ENCODE measurements at places on chromosomes 4 and X.

DNA sequence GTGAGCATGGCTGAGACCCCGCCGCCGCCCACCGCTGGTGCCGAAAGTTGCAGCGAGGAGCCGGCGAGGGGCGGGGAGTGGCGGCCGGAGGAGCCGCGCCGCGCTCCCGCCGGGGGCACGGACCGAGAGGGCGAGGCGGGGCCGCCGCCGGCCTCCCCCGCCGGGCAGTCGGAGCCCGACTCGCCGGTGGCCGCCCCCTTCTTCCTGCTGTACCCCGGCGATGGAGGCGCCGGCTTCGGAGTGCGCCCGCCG lies 16.5 kb downstream of the UTP3 start:
- DNase-seq: peak; percentile 43

DNA sequence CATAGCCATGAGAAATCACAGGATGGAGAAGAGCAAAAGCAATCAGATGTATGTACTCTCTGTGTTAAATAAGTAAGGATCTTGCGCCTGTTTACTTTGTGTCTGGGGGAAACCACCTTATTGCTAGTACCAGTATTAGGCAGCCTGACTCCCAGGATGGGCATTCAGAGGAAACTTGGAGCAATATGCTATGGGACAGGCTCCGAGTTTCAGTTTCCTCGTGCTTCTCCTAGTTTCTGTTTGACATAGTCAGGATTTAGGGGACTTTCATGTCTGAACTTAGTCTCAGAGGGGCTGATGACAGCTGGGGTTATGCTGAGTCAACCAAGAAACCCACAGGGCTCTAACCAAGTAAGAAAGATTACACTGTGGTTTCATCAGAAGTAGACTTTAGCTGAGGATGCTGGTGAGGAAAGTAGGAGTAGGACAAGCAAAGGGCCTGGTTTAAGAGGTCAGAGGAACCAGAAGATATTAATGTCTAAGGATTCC lies 13.5 kb downstream of the NSUN7 start:
- no peak for DNase-seq

GRCh38 chrX:36534900-36535299 lies 473.3 kb upstream of the FAM47C start:
- DNase-seq: no peak

DNA sequence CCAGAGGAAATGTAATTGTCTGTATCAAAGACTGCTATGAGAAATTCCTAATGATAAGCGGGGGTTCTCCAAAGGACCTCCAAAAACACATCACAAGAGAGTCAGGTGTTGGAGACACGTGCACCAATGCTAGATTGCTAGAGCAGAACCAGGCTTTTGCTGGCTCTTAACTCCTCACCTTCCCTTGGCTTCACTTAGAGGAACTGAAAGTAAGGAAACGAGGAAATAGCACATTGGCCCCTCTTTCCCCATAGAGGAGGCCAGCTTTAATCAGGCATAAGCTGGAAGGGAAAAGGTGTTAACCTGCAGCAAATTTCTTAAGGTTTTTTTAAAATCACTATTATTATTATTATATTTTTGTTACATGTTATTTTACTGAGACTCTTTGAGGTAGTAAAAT lies 13.6 kb downstream of the OTC start:
- DNase-seq: no peak

DNA sequence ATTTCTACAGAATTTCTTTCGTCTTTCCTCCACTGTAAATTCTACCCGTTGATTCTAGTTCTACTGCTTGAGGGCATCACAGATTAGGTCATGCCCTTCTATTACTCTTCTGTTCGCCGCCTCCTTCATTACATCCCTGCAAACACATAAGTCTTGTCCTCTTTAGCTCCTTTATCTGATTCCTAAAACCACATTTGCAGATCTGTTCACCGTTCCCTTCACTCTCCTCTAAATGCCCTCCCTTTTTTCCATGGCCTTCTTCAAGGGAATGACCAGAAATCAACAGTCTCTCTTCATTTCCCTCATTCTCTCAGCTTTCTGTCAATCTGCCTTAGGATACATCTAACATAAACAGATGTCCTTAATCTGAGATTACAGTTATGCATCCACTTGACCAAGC lies 43.1 kb downstream of the BTC start:
- DNase-seq: no peak

GRCh38 chrX:15790769-15791290 lies 546 bp downstream of the ZRSR2 start:
- DNase-seq: no peak

DNA sequence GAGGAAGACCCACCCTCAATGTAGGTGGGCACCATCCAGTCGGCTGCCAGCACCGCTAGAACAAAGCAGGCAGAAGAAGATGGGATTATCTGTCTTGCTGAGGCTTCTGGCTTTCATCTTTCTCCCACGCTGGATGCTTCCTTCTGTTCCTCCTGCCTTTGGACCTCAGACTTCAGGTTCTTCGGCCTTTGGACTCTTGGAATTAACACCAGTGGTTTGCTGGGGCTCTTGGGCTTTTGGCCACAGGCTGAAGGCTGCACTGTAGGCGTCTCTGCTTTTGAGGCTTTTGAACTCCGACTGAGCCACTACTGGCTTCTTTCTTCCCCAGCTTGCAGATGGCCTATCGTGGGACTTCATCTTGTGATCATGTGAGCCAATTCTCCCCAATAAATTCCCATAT lies 55.1 kb downstream of the PDLIM5 start:
- no peak for DNase-seq

GRCh38 chr4:163693211-163693610 lies 198.7 kb downstream of the TMA16 start:
- DNase-seq: no peak

GRCh38 chr4:38106886-38107514 lies 146.8 kb downstream of the PTTG2 start:
- DNase-seq: no peak

DNA sequence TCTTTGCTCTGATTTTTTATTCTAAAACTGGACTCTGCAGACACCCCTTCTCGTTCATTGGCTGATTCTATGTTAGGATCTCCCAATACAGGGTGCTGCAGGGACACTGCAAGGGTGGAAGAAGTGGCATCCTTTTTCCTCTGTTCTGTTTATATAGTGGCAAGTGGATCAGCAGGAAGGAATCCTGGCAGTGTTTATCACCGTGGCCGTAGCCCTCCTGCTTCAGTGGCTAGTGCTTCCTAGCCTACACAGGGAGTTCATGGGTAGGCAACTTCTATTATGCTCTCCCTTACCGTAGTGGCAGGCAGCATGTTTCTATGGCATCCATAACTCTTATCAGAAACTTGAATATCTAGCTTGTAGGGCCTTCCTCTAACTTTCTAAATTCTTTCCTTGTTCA lies 6.4 kb upstream of the AP1AR start:
- DNase-seq: no peak

GRCh38 chr4:54384563-54384962 lies 155.5 kb downstream of the PDGFRA start:
- DNase-seq: no peak

- DNase-seq: no peak
Measured at GRCh38 chr4:87121341-87122065, 98.9 kb downstream of the KLHL8 start.

- DNase-seq: no peak
Measured at GRCh38 chr4:103268746-103269145, 70.6 kb upstream of the CENPE start.

- no peak for DNase-seq
Measured at GRCh38 chr4:8195841-8196458, 3.1 kb upstream of the SH3TC1 start.

DNA sequence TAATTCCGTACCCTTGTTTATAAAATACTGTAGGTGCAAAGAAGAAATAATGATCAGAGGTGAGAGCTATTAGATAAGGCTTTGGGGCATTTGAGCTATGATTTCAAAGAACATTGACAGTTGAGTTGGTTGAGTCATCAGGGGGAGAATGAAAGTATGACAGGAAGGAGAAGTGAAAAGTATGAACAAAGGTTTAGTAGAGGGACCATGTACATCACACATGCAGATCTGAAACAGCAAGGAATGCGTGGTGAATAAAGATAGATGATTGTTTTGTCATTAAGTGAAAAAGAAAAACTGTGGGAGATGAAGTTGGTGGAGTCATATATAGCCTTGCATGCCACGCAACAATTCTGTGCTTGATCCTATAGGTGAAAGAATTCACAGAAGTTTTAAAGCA lies 163.1 kb downstream of the ARAP2 start:
- DNase-seq: no peak

- no peak for DNase-seq
Measured at GRCh38 chrX:103733017-103733416, 22.3 kb downstream of the TMEM31 start.

- peak; percentile 66 for DNase-seq
Measured at GRCh38 chr4:183398298-183399125, 45.9 kb upstream of the CDKN2AIP start.

- DNase-seq: no peak
Measured at GRCh38 chr4:6324461-6324998, 54.9 kb downstream of the WFS1 start.

DNA sequence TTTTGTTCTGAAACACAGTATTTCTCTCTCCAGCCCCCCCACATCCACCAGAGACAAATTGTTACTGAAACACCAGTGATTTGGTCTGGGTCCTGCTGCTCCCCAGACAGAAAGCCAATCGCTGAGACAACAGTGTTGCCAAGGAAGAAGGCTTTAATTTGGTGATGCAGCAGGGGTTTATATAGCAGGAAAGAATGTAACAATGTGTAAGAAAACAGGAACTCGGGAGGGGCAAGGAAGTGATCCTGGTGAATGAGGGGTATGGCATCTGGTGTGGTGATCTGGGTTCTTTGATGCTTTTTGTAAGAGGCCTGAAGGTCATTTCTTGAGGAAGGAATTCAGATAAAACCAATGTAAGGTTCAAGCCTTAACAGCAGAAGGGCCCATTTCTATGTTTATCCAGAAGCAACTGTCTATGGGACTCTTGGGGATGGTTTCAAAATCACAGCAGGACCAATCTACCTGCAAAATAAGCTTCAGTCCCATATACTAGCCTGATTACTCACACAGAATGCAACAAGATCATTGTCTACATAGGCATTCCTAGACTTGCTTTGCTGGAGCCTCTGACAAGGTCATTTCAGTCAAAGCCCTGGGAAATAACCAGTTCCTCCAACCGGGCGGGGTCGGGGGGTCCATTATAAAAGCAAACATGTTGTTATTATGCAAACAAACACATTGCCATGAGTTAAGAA lies 445.2 kb upstream of the ZFP42 start:
- no peak for DNase-seq

DNA sequence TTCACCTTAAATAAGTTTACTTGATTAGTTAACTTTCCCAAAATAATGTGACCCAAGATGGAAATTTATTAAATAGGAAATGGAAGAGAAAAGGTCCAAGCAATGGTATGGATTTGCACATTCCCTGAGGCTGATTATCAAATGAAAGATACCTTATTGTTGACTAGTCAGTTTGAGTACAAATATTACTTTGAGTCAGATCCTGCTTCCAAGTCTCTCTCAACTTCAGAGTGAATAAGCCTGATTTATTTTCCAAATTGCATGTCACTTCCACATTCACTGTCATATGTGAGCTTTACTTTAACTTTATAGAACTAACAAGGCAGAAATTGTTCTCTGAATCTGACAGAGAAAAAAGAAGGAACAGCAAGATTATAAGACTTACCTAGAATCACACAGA lies 520.8 kb downstream of the RAB28 start:
- DNase-seq: no peak

GRCh38 chr4:53450773-53451172 lies 73.3 kb downstream of the FIP1L1 start:
- no peak for DNase-seq

DNA sequence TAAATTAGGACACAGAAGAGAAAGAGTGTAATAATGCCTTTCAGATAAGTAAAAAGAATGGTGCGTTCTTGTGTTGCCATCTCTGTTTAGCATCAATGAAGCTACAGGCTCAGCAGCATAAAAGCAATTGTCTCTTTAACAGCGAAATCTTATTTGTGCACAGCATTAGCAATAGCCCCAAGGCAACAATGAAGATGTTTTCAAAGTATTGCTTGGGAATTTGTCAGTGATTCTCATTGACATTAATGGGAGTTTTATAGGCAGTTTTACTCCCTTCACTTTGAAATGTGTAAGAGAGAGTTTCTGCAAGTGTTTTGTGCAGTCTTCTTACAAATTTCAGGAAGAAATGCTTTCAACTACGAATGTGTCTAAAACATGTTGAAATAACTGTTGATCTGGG lies 633.0 kb downstream of the TLL1 start:
- no peak for DNase-seq

DNA sequence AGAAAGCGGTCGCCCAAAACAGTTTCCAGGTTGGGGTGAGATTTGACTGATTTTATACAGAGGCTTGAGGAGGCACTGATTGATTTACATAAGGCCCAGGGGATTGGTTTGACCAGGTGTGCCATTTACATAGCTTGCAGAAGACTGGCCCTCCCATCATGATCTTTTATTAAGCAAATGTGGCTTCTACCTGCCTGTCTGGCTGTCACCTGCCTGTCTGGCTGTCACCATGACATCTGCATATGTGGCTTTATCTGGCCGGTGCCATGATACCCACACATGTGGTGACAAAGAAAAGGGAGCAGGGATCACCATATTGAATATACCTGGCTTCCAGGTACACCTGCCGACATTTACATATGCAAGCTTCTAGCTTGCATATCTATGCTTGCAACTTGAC lies 17.0 kb upstream of the CDS1 start:
- DNase-seq: no peak

DNA sequence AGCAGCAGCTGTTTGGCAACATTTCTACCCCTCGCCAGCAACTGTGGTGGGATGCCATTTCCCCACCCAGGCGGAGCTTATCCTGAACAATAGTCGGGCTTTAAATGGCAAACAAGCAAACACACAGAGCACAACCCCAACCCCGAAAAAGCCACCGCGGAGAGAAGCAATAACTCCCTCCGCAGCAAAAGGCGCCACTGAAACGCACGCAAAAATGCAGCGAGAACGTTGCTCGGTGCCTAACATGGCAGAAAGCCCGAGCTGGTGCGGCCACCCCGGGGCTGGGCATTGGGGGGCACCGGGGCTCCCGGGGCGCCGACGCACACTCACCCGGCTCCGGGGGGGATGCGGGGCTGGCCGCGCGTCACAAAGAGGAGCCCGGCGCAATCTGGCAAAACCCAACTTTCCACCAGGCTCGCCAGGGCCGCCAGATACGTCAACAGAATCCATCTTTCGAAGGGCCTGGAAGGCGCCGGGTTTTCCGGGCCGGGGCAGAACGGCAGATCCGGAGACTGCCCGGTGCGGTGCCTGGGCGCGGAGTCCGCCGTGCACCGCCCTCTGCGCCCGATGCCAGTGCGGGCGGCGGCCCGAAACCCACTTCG lies 818 bp downstream of the RAI2 start:
- no peak for DNase-seq

DNA sequence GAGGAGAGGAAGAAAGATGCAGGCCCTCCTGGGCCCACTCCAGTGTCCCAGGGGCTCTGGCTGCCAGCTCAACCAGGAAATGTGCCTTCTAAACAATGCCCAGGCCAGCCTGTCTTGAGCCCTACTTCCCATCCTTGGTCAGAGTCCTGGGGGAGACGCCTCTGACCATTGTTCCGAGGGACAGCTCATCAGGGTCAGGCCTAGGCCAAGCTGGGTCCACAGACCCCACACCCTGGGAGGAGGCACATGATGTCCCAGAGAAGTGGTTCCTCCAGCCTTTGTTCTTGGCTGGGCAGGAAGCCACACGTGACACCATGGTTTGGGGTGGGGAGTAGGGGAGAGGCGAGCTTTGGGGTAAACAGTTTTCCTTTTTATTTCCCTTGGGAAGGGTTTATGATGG lies 102.5 kb downstream of the EFNB1 start:
- DNase-seq: no peak

GRCh38 chr4:84894621-84895020 lies 71.9 kb downstream of the WDFY3 start:
- DNase-seq: no peak

GRCh38 chr4:26931451-26931850 lies 70.8 kb downstream of the STIM2 start:
- no peak for DNase-seq

- DNase-seq: no peak
Measured at GRCh38 chrX:121050781-121051180, 3.4 kb downstream of the GLUD2 start.

Measured in activated CD8-positive, alpha-beta memory T cell treated with anti-CD3 and anti-CD28 coated beads, Interleukin-2, amount 50 U/mL, for 4 hours (primary cell).